ENCODE measurements at places on chromosomes 16 and 17. TPM values are rescaled to one million over a fixed set of nuclear protein-coding genes. Genes with fewer than 3 reads are reported as not detected.

The CACNA1G gene
- 1.5 TPM for total RNA-seq

The ARHGAP23 gene
- 17.2 TPM for total RNA-seq

The HIC1 gene
- 0.63 TPM for total RNA-seq

The ICAM2 gene
- 0.59 TPM for total RNA-seq

The C17orf100 gene
- 0.55 TPM for total RNA-seq

The QRICH2 gene
- 0.70 TPM for total RNA-seq

The SOX9 gene
- 0.38 TPM for total RNA-seq

The XPO6 gene
- 188 TPM for total RNA-seq

The HAS3 gene
- 6.0 TPM for total RNA-seq

The SLC13A2 gene
- not detected for total RNA-seq
